Ascending aorta (tissue), 2 donors: ENCODE measurements at places on chromosomes 5 and 9.
A peak's percentile ranks its signal among the peaks of the same experiment; 100 is the strongest.

DNA sequence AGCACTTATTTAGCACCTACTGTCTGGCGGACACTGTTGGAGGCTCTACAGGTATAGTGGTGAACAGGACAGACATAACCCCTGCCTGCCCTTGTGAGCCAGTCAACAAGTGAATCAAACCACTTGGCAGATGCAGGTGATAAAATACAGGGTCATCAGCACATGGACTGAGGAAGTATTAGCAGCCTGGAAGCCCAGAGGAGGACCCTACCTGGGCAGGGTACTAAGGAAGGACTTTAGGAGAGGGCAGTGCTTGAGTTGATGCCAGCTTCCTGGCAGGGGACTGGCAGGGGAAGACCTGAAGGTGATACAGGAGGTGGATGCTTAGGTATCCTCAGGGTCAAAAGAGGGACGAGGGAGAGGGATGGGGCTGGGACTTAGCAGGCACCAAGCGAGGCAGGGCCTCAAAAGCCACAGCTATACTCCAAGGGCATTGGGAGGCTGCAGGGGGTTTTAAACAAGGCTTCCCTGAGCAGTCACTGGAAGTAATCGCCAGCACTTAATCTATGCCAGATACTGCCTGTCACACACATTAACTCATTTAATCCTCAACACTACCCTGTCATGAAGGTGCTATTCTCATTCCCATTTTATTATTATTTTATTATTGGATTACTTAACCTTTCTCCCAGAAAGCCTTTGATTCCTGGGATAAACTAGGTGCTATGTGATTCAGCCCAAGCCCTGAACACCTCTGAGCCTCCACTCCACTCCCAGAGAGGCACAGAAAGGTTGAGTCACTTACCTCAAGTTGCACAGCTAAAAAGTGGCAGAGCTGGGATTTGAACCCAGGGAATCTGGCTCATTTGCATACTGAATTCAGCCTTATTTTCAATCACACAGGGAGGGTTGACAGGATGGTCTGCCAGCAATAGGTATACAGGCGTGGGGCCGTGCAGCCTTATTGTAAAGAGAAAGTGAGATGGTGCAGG, 63.8 kb upstream of the ORM1 start:
- H3K27ac ChIP-seq: no peak overlapping the region
- DNase-seq: no peak
- H3K4me3 ChIP-seq: no peak overlapping the region
- H3K27me3 ChIP-seq: no peaks in the 10 kb centered on the region
- no peaks in the 10 kb centered on the region for H3K4me1 ChIP-seq

- H3K4me3 ChIP-seq: no peak overlapping the region
- peaks cover 7% of the 10 kb centered on the region for H3K4me1 ChIP-seq
- H3K27me3 ChIP-seq: no peaks in the 10 kb centered on the region
Measured at GRCh38 chr5:73827106-73827450, 201.1 kb downstream of the ARHGEF28 start.

DNA sequence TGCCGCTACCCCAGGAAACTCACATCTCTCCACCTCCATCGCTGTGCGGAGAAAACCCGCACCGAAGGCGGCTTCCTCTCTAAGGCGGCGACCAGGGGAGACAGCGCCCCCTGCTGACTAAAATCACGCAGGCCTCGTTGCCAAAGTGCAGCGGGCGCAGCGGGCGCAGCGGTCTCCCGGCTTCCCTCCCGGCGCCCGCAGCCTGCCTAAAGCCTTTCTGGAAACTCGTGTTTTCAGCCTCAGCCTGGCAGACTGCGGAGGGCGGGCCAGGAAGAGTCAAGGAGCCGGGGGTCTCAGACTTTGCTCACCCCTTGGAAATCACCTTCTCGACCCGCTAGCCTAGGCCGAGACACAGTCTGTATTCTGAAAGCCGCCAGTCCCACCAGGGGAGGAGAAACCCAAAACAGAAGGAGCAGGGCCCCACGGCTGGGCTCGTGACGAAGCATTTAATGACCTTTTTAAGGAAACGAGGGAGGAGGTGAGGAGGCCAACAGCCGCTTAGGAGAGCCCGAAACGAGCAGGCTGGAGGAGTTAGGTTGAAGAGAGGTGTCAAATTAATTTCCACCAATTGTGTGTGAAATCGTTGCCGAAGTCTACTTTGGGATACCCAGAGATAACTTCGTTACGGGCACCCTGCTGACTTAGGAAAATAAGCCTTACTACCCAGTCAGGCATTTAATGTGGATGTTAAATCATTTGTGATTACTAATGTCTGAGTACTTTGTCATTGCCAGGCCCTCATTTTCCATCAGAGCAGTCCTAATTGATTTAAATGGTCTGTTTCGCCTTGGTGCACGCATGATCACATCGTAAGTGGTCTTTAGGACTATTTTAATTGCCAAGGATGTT, 7.3 kb upstream of the FOXB2 start:
- H3K4me1 ChIP-seq: peaks cover 7% of the 10 kb centered on the region
- peak overlapping the region; percentile 24 for H3K4me3 ChIP-seq
- no peaks in the 10 kb centered on the region for H3K36me3 ChIP-seq
- peaks cover 66% of the 10 kb centered on the region for H3K27me3 ChIP-seq
- DNase-seq: no peak

DNA sequence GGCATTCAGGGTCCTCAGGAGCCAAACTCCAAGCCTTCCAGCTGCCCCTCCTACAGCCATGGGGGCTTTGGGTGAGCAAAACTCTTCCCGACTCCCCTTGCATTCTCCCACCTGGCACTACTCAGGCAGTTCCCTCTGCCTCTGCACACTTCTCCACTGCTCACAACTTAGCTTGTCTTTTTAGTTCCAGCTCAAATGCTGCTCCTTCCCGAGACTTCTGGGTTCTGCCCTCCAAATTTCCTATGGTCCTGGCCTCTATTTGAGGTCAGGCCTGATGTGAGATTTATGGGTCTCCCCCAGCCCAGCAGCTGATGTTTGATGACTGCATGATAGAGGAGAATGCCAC, 5.7 kb upstream of the SLC25A48 start:
- H3K36me3 ChIP-seq: no peaks in the 10 kb centered on the region
- DNase-seq: no peak
- H3K27me3 ChIP-seq: no peaks in the 10 kb centered on the region
- H3K27ac ChIP-seq: no peak overlapping the region

DNA sequence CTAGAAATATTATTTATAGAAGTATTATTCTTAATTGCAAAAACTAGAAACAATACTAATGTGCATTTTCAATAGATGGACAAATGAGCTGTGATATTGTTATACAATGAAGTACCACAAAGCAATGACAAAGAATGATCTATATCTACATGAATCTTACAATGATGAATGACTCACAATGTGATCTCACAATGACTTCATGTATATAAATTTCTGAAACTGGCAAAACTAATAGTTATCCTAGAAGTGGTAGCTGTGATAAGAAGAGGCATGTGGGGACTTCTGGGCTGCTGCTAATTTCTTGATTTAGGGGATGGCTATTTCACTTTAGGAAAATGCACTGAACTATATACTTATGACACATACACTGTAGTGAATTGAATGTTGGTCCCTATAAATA, 396.0 kb upstream of the ZNF608 start:
- no peaks in the 10 kb centered on the region for H3K27me3 ChIP-seq
- no peaks in the 10 kb centered on the region for H3K4me1 ChIP-seq
- no peak overlapping the region for H3K27ac ChIP-seq
- DNase-seq: no peak
- H3K4me3 ChIP-seq: no peak overlapping the region
- H3K36me3 ChIP-seq: no peaks in the 10 kb centered on the region

GRCh38 chr5:39934830-39935229, 510.1 kb upstream of the DAB2 start:
- H3K4me3 ChIP-seq: no peak overlapping the region
- no peaks in the 10 kb centered on the region for H3K36me3 ChIP-seq
- H3K27ac ChIP-seq: no peak overlapping the region
- no peak for DNase-seq

GRCh38 chr9:93724852-93725251, 148.5 kb downstream of the PHF2 start:
- H3K4me3 ChIP-seq: no peak overlapping the region
- no peaks in the 10 kb centered on the region for H3K4me1 ChIP-seq
- no peaks in the 10 kb centered on the region for H3K27me3 ChIP-seq
- H3K36me3 ChIP-seq: no peaks in the 10 kb centered on the region
- DNase-seq: no peak

DNA sequence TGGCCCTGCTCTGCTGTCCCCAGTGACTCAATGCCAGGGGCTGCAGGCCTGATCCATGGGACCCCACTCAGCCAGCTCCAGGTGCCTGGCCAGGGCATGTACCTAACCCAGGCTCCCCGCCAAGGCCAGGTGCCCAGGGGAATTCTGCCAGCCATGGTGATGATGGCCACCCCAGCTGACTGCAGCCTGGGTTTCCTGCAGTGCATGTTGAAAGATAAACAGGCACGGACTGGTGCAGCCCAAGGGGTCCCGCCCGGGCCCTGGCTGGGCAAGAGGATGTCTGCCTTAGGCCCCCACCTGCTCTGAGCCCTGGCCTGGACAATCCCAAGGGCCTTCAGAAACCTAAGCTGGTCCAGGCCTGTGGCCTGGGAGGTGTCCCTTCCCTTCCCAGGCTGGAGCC, 1.2 kb downstream of the ABCA2 start:
- peak overlapping the region; percentile 31 for H3K27ac ChIP-seq
- H3K4me1 ChIP-seq: peaks cover 17% of the 10 kb centered on the region
- peak overlapping the region; percentile 66 for H3K4me3 ChIP-seq
- no peaks in the 10 kb centered on the region for H3K36me3 ChIP-seq
- no peaks in the 10 kb centered on the region for H3K27me3 ChIP-seq

DNA sequence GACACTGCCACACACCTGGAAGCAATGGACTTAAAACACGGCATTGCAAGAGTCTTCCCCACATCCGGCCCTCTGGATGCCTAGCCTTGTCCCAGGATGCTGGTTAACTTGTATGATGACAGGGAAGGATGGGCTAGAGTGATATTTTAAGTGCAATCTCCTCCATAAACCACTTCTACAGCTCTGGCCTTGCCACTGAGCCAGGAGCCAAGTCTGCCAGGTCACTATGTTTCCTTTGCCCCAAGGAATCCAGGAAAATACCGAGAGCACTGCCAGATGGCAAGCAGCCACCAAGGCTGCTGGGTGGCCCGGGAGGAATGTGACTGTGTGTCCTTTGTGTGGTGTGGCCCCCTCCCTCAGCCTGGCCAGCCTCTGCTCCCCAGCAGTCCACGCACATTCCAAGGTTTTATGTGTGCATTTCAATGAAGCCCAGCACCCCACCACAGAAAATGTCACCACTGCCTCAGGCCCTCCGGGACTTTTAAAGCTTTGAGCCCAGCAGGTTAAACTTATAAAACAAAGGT, 106.0 kb downstream of the FRMD3 start:
- peak overlapping the region; percentile 58 for H3K27ac ChIP-seq
- no peaks in the 10 kb centered on the region for H3K27me3 ChIP-seq
- H3K36me3 ChIP-seq: no peaks in the 10 kb centered on the region
- no peak for DNase-seq
- H3K4me3 ChIP-seq: no peak overlapping the region
- peaks cover 24% of the 10 kb centered on the region for H3K4me1 ChIP-seq

DNA sequence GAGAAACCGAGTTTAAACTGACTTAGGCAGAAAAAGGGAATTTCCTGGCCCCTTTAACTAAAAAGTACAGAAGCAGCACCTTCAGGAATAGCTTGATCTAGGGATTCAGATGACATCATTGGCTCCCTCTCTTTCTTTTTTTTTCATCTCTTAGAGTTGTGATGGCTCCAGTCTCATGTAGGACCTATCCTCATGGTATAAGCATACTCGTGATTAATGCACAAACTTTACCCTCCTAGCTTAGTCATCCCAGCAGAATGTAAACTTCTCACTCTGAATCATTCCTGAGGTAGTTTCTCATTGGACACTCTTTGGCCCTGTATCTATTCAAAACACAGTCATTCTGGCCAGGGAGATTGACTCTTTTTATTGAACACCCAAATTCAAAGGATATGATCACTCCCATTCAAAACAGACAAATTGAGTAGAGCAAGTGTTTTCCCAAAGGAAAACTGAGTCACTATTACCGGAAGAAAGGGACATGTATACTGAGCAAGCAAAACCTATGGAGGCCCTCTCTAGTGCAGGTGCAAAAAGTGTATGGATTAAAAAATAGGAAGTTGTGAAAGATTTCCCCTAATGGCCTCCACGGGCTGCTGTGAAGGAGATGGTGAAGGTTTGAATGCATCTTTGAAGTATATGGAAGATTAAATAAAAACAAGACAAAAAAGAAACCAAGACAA, 27.6 kb upstream of the SMIM23 start:
- no peak overlapping the region for H3K4me3 ChIP-seq
- DNase-seq: no peak
- H3K27ac ChIP-seq: no peak overlapping the region
- no peaks in the 10 kb centered on the region for H3K36me3 ChIP-seq
- H3K27me3 ChIP-seq: no peaks in the 10 kb centered on the region

- H3K4me1 ChIP-seq: no peaks in the 10 kb centered on the region
- no peak overlapping the region for H3K4me3 ChIP-seq
- no peaks in the 10 kb centered on the region for H3K36me3 ChIP-seq
Measured at GRCh38 chr9:17082343-17083064, 52.3 kb upstream of the CNTLN start.

DNA sequence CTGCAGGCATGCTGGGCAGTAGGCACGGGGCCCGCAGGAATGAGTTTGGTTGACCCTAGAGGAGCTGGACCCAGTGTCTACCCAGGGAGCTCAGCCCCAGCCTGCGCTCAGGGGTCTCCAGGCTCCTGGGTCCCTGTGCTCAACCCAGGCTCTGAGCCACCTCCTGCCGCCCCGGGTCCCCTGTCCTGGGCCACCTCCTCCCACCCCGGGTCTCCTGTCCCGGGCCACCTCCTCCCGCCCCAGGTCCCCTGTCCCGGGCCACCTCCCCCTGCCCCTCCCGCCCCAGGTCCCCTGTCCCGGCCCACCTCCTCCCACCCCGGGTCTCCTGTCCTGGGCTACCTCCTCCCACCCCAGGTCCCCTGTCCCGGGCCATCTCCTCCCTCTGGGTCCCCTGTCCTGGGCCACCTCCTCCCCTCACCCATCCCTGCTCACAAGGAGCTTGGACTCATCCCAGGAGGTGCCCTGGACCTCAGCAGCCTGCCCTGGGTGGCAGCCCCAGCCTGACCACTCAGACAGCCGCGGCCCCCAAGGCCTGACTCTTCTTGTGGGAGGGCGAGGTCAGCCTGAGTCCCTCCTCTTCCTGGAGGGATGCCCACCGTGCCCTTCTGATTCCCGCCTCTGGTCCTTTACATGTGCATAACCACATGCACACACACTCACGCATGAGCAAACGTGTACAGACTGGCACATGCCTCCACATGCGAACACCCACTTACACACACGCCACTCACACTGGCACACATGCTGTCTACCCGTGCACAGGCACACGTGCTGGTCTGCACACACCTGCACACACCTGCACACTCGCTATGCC, 2.4 kb downstream of the LCN12 start:
- no peak overlapping the region for H3K27ac ChIP-seq
- H3K27me3 ChIP-seq: no peaks in the 10 kb centered on the region
- H3K36me3 ChIP-seq: no peaks in the 10 kb centered on the region
- DNase-seq: no peak
- no peak overlapping the region for H3K4me3 ChIP-seq
